ENCODE measurements at places on chromosomes 2 and 18. TPM values are rescaled to one million over a fixed set of nuclear protein-coding genes. Genes with fewer than 3 reads are reported as not detected.

DNA sequence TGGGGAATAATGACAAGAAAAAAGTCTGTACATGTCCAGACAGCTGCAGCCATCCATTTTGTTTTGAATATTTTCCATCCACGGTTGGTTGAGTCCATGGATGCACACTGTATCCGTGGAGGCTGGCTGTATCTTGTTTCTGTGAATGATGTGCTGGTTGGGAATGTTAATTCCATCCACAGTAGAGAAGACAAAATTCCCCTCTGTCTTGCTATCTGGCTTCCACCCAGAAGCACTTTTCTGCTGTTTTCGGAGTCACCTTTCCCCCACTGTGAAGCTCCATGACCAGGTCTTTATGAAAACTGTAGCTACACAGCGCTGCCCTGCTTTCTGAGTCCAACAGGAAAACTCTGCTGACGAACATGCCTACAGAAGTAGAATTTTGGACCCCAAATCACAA is 122.3 kb downstream of the HRH4 start:
- no peaks in the 10 kb centered on the region for H3K27me3 ChIP-seq
- no peaks in the 10 kb centered on the region for H3K4me1 ChIP-seq
- no peak overlapping the region for H3K4me3 ChIP-seq
- no peak overlapping the region for H3K27ac ChIP-seq
- no peak for DNase-seq
- no peaks in the 10 kb centered on the region for H3K36me3 ChIP-seq

DNA sequence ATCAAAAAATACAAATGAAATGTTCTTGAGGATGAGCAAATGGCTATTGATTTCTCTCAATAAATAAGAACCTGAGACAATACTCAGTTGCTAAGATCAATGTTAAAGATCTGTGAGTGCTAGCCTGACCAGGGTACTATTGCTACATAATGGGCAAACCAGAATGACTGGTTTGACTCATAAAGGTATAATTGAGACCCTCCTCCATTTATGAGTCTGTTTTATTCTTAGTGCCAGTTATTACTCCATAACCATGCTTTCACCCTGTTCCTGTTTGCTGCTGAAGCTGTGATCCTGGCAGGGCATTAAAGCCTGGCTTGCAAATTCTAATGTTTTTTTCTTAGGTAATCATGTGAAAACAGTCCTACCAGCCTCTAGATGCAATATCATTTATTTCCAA is 56.6 kb upstream of the PPM1B start:
- DNase-seq = no peak
- no peaks in the 10 kb centered on the region for H3K27me3 ChIP-seq
- H3K4me3 ChIP-seq = no peak overlapping the region
- no peaks in the 10 kb centered on the region for H3K4me1 ChIP-seq

SOWAHC gene
- 1.1 TPM for total RNA-seq

ANO7 gene
- total RNA-seq = 1.8 TPM

GRCh38 chr2:25254961-25255360 is 86.6 kb upstream of the POMC start:
- H3K36me3 ChIP-seq = peaks cover 36% of the 10 kb centered on the region
- H3K4me1 ChIP-seq = peaks cover 31% of the 10 kb centered on the region
- no peak overlapping the region for H3K4me3 ChIP-seq
- no peak for DNase-seq
- H3K27ac ChIP-seq = no peak overlapping the region
- H3K27me3 ChIP-seq = no peaks in the 10 kb centered on the region

DNA sequence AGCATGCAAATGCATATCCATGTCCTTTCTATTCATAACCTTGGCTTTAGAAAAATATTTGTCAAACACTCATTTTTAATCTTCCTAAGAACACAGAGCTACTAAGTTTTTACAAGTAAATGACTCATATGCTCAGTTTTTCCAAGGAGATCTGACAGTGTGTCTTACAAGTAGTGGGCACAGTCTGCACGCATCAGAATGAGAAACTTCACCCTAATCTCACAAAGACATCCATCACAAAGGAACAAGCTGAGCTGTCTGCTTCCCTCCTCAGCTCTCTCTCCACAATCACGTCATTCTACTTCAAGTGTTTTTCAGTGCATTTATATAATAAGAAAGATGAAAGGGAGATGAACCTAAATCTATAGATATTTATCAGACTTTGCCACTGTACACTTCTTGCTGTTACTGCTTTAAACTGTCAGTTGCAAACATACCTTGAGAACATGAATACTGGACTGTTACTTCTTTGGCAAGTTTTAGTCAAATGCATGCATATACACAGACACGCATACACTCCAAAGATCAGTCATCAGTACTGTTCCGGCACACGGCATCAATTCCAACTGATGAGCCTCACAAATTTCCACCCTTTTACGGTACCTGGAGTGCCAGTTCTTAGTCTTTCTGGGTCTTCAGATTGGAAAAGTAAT is 75.7 kb downstream of the RBMS1 start:
- H3K4me3 ChIP-seq = no peak overlapping the region
- no peak overlapping the region for H3K27ac ChIP-seq
- H3K4me1 ChIP-seq = peaks cover 29% of the 10 kb centered on the region
- no peaks in the 10 kb centered on the region for H3K27me3 ChIP-seq

DNA sequence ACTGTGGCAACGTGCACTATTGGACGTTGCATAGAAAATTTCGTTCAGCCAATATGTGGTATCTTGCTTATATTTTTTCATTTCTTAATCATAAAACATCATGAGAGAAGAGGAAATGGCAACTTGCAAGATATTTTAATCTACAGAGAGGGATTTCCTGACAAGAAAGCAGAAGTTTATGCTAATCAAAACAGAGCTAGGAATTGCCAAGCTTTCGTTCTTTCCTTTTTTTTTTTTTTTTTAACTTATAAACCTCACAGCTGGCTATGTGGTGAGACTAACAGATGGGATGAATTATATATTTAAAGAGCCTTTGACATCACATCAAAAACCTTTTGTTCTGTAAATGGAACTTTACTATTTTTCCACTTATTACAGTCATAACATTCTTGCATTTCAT is 1136.9 kb upstream of the TMEFF2 start:
- H3K27me3 ChIP-seq = no peaks in the 10 kb centered on the region
- H3K4me3 ChIP-seq = no peak overlapping the region
- H3K36me3 ChIP-seq = no peaks in the 10 kb centered on the region
- no peaks in the 10 kb centered on the region for H3K4me1 ChIP-seq
- DNase-seq = no peak

NHEJ1 gene
- total RNA-seq = 14.4 TPM

DNA sequence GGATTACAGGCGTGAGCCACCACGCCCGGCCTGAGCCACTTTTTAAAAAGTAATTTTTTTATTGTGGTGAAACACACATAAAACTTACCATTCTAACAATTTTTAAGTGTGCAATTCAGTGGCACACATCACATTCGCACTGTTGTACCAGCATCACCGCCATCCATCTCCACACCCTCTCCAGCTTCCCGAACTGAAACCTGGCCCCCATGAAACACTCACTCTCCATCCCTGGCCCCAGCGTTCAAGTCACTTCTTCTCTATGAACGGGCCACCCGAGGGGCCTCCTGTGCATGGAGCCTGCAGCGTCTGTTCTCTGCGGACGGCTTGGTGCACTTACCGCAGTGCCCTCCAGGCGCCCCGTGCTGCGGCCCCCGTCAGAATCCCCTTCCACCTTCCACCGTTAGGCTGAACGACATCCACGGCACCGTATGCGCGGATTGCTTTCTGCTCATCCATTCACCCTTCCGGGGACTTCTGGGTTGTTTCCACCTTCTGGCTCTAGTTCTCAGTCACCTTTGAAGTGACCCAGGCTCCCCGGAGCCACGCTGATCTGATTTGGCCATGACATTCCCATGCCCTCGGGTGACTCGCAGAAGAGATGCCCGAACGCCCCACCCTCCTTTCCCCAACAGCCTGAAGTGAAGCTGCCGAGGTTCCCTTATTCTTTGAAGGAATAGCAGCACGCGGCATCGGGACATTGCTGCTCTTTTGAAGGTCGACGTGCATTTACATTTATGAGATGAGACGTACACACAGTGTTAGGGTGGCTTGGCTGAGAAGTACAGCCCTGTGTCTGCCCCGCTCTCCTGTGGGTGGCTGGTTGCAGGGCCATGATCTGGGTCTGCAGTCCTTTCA is 134.4 kb downstream of the MBP start:
- no peak overlapping the region for H3K4me3 ChIP-seq
- DNase-seq = no peak
- no peaks in the 10 kb centered on the region for H3K27me3 ChIP-seq

- no peak overlapping the region for H3K27ac ChIP-seq
- H3K4me1 ChIP-seq = no peaks in the 10 kb centered on the region
- DNase-seq = no peak
- H3K27me3 ChIP-seq = no peaks in the 10 kb centered on the region
Observed at GRCh38 chr2:191629001-191629453, 48.9 kb upstream of the NABP1 start.

PSMA8 gene
- total RNA-seq = not detected

GRCh38 chr2:48543895-48544294 is 13.9 kb downstream of the STON1 start:
- no peak overlapping the region for H3K4me3 ChIP-seq
- no peaks in the 10 kb centered on the region for H3K36me3 ChIP-seq
- H3K27me3 ChIP-seq = no peaks in the 10 kb centered on the region
- no peaks in the 10 kb centered on the region for H3K4me1 ChIP-seq
- H3K27ac ChIP-seq = no peak overlapping the region

MC5R gene
- not detected for total RNA-seq

DNA sequence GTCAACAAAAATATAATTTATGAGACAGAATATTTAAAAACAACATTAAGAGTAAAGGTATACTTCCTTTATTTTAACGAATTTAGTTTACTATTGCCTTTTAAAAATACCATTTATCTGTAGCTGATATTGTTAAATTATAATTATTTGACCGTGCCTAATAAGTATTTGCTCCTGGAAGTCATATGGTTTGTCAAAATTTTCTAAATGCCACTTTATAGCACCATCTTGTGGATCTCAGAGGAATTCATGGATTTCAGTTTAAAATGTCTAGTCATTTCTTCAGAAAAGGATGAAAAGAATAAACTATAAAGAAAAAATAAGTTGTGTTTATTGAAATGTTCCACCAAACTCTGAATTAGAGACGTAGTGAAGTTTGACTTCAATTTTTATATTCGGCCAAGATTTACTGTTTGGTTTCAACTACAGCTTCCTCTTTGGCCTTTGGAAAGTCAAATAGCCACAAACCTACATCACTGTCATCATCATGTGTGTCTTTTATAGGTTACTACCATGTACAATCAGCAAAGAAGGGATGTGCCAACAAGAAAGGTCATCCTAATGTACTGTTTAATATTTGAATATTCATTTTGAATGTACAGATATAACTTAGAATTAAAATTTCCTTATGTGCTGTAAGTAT is 10.3 kb upstream of the FTCDNL1 start:
- no peak overlapping the region for H3K4me3 ChIP-seq
- DNase-seq = no peak
- no peak overlapping the region for H3K27ac ChIP-seq
- H3K27me3 ChIP-seq = no peaks in the 10 kb centered on the region
- no peaks in the 10 kb centered on the region for H3K36me3 ChIP-seq

DNA sequence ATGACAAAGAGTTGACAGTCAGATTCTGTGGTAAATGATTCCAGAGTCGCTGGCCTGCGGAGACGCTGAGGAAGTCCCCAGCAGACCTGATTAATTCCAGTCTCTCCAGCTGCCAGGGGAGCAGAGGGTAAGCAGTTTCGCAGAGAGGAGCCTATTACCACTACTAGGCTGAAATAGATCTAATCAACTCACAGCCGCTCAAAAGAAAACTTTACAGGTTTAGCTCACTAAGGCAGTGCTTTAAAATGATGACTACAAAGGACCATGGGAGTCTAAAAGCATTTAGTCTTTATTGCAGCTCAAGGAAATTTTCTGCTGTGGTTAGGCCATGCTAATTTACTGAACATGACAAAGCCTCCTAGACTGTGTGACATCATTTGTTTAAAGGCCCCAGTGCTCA is 445.6 kb upstream of the POU3F3 start:
- no peak overlapping the region for H3K4me3 ChIP-seq
- H3K36me3 ChIP-seq = no peaks in the 10 kb centered on the region
- DNase-seq = no peak
- H3K27me3 ChIP-seq = no peaks in the 10 kb centered on the region
- H3K4me1 ChIP-seq = no peaks in the 10 kb centered on the region

GRCh38 chr2:139165601-139166000 is 385.4 kb upstream of the NXPH2 start:
- H3K27me3 ChIP-seq = no peaks in the 10 kb centered on the region
- no peak overlapping the region for H3K27ac ChIP-seq
- H3K4me3 ChIP-seq = no peak overlapping the region

DNA sequence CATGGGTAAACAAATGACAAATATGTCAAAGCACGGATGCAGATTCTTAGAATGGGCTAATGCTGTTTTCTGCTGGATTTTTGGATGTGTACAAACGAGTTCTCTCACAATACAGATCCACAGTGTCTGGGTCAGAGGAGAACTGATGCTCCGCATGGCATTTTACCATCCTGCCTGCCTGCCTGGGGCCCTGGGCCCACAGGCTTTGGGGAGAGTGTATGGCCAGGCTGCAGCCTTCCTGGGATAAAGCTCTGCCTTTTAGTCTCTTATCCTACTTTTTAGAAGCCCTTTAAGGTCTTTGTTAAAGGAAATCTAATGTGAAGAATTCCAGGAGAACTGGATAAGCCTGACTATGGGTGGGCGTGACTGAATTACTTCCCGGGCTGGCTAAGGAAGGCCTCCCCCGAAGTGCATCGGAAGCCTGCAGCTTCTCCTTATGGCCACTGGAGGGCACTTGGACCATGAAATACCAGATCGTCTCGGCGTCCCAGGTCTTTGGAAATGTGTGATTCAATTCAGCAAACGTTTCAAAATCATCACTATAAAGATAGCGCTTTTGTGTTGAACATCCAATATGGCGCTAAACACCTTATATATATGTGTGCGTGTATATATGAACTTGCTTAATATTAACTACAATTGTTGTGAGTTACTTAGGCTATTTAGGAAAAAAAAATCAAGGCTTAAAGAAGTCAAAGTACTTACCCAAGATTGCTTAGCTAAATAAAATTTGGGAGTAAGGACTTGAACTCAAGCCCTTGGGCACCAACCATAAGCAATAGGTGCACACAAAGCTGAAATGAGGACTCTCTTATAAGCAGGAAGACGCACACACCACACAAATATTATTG is 15.2 kb upstream of the DNPEP start:
- no peak overlapping the region for H3K4me3 ChIP-seq
- no peaks in the 10 kb centered on the region for H3K36me3 ChIP-seq
- H3K27me3 ChIP-seq = no peaks in the 10 kb centered on the region
- peak; percentile 65 for DNase-seq
- peaks cover 81% of the 10 kb centered on the region for H3K4me1 ChIP-seq
